ENCODE measurements at places on chromosomes 3 and 15.

- DNase-seq = no peak
Measured at GRCh38 chr3:147449669-147450068, 40.5 kb downstream of the ZIC1 start.

- no peak for DNase-seq
Measured at GRCh38 chr15:94324835-94325767, 93.7 kb downstream of the MCTP2 start.

- no peak for DNase-seq
Measured at GRCh38 chr15:76584868-76585575, 248.4 kb downstream of the ISL2 start.

DNA sequence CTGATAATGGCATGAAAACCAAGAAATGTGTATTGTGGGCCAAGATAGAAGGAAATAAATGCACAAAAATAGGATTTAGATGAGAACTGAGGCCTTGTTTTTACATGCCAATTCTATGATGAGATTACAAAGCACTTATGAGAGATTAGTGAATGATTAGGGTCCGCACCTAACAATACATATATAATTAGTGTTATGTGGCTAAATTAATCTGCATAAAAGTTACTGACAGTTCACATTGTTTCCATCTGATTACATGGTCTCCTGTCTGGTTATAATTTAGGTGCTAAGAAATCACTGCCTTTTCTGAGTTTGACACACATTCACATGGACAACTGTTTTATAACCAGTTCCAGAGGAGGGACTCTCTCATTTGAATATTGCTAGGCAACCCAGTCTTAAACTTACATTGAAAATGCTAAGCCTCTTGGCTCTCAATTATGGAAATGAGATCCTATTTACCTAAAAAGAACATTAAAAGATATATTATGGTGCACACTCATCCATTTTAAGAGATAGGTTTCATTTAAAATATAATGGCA lies 117.0 kb upstream of the ARL6 start:
- no peak for DNase-seq

DNA sequence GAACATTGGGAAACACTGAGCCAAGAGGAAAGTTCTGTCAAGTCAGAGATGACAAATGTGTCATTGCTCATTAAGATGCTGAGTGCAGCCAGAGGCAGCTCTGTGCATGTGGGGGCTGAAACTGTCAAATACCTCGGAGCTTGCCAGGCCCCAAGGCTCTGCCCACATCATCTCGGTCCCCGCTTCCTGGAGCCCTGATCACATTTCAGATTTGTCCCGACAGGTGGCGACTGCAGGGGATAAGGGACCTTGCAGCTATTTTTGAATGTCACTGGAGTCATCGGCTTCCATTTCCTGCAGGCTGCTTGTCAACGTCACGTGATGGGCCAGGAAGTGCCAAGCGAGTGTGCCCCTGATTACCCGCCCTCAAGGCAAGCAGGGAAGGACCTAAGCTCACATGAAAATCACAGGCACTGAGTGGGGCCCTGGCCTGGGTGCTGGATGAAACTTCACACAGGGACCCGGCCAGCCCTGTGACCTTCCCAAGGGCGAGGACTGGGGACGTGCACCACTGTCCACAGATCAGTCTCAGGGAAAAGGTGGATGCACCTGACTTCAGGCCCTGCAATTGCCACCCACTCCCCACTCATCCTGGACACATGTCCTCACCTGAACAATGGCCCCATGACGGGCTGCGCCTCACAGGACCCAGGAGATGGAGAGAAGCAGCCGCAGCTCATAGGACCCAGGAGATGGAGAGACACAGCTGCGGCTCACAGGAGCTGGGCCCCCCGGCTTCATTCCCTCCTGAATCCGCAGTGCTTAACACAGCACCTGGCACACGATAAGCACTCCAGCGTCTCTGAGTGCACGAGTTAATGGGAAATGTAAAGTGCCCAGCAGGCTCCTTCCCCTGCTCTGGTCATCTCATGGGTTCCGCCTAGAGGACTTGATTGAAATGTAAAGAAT lies 73.4 kb downstream of the NUP210 start:
- DNase-seq = peak; percentile 71

DNA sequence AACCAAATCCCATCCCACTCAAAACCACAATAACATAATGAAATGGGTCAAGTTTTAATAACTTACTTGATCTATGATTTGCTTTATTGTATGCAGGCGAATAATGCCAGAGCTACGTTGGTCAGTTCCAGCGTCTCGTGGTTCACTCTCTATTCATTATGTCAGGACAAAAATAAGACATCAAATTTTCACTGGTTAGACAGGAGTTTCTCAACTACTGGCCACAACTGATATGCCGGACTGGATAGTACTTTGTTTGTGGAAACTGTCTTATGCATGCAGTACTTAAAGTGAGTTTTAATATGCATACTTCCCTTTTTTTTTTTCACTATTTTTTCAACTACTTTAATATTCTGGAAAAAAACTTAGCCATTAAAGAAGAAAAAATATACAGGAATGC lies 94.4 kb downstream of the TJP1 start:
- DNase-seq = no peak

DNA sequence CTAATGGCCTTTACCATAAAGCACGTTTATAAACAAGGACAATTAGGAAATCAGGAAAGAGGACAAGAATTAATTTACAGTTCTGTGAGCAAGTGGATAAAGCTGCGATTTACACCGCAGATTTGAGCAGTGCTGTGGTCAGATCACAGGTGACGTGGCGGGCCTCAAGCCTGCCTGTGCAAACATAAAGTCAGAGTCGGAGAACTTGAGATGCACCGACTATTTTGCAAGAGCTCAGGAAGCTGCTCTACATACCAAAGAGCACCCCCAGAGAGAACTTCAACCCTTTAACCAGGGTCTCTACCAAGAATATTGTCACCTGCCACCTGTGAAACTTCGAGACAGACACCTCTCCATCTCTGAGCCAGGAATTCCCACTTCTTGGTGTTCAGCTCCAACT lies 35.7 kb downstream of the MECOM start:
- DNase-seq = no peak

DNA sequence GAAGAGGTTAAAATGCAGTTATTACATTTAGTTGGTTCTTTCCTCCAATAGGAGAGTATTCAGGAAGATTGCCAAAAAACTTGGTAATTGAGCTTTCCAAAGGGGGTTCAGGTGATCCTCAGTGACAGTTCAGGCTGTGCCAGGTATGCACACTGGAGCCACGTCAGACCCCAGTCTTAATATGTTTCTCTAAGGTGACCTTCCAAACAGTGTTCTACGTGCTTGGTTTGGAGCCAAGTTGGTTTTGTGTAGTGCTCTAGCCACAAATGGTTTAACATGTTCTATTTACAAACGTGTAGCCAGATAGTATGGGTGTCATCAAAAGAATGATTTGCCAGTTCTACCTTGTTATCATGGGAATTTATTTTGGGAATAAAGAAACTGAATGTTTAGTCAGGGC lies 21.0 kb downstream of the CTDSPL start:
- DNase-seq = no peak

DNA sequence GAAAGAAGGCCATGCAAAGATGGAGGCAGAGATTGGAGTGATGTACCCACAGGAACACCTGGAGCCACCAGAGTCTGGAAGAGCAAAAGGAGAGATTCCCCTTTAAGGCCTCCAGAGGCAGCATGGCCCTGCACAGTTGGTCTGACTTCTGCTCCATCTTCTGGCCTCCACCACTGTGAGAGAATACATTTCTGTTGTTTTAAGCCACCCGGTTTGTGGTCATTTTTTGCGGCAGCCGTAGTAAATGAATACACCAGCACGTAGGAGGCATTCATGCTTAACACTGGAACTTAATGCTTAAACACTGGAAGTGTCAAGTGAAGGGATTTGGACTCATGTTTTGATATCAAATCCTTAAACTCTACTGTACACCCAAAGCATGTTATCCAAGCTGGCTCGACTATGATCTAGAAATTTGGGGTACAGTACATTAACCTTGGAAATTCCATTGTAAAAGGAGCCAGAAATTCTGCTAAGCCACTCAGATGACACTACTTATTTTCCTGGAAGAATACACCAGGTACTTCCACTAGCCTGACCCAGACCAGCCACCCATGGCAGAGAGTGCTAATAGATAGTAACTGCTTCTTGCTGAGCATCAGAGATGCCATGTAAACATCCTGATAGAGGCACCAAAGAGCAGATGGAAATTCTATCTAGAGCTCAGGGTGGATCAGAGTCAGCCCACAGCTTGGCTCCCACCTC lies 190.9 kb downstream of the ADAMTS9 start:
- DNase-seq = no peak

- no peak for DNase-seq
Measured at GRCh38 chr3:120855665-120856437, 52.2 kb upstream of the STXBP5L start.

- no peak for DNase-seq
Measured at GRCh38 chr15:40340038-40340739, 550 bp downstream of the CCDC9B start.

DNA sequence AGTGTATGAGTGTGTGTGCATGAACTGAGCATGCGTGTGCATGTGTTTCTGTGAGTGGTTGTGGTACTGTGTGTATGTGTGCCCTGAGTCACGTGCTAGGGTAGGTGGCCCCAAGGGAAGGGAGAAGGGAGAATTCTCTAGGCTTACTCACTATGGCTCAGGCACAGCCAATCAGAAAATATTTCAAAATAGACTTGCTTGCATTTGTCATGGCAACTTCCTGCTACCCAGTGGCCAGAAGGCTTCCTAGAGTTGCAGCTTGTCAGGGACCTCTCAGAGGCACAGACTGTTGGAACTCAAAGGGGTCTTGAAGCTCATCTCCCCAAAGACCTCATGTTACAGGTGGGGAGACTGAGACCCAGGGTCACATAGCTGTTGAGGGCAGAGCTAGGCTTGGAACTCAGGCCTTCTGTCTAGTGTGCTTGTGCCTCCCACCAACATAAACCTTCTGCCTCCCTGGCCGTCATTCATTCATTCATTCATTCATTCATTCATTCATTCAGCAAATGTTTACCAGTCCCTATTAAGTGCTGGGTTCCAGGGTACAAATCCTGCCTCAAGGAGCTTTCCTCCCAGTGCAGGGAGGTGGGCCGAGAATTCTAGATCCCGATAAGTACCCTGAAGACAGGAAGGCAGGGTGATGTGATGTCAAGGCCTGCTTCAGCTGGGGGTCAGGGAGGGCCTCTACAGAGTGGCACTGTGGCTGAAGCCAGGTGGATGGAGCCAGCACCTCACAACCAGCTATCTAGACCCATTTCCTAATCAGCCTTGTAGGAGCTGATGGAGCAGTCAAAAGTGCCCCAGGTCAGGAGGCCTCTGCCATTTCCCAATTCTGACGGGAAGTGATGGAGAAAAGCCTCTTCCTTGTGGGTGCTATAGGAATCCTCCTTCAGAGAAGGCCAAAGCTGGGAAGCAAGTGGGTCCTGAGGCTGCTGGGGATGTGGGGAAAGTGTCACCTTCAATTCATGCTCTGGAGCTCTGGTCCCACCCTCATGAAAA lies 10.9 kb upstream of the RFT1 start:
- no peak for DNase-seq

- DNase-seq = no peak
Measured at GRCh38 chr3:117914540-117915100, 1120.0 kb downstream of the IGSF11 start.

DNA sequence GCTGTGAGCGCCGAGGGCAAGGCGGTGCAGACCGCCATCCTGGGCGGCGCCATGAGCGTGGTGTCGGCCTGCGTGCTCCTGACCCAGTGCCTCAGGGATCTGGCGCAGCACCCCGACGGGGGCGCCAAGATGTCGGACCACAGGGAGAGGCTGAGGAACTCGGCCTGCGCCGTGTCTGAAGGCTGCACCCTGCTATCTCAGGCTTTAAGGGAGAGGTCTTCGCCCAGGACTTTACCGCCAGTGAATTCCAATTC lies 2.3 kb downstream of the TLNRD1 start:
- no peak for DNase-seq

GRCh38 chr15:71060983-71061382 lies 54.3 kb upstream of the THSD4 start:
- DNase-seq = no peak

- no peak for DNase-seq
Measured at GRCh38 chr3:127307112-127307835, 19.4 kb upstream of the PRR20G start.

DNA sequence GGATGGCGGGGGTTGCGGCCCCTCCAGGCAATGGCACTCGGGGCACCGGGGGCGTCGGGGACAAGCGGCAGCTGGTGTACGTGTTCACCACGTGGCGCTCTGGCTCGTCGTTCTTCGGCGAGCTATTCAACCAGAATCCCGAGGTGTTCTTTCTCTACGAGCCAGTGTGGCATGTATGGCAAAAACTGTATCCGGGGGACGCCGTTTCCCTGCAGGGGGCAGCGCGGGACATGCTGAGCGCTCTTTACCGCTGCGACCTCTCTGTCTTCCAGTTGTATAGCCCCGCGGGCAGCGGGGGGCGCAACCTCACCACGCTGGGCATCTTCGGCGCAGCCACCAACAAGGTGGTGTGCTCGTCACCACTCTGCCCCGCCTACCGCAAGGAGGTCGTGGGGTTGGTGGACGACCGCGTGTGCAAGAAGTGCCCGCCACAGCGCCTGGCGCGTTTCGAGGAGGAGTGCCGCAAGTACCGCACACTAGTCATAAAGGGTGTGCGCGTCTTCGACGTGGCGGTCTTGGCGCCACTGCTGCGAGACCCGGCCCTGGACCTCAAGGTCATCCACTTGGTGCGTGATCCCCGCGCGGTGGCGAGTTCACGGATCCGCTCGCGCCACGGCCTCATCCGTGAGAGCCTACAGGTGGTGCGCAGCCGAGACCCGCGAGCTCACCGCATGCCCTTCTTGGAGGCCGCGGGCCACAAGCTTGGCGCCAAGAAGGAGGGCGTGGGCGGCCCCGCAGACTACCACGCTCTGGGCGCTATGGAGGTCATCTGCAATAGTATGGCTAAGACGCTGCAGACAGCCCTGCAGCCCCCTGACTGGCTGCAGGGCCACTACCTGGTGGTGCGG lies 1.9 kb downstream of the CHST2 start:
- peak; percentile 45 for DNase-seq

- DNase-seq = peak; percentile 9
Measured at GRCh38 chr3:15206662-15207576, 873 bp downstream of the CAPN7 start.

DNA sequence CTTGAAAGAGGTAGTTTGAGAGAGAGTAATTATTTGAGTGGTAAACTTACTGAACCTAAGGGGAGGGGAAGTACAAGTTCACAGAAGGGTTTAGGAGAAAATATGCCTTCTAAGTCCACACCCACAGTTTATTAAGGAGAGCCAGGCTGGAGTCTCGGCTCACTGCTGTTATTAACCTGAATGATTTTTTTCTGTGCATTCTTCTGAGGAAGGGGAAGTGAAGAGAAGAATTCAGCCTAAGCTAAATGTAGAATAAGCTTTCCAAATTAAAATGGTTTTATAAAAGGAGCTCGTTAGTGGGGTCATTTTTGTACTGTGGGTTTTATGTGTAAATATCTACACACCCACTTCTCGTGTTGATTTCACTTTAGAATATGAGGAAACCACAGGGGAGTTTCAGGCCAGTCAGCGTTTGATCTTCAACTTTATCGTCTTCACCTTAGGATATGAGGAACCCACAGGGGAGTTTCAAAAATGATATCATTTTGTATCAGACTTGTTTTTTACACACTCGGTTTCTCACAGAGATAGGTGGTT lies 1.5 kb downstream of the WHAMM start:
- DNase-seq = peak; percentile 47

Measured in effector CD4-positive, alpha-beta T cell (primary cell).